ENCODE measurements at places on chromosomes 11 and 22.

DNA sequence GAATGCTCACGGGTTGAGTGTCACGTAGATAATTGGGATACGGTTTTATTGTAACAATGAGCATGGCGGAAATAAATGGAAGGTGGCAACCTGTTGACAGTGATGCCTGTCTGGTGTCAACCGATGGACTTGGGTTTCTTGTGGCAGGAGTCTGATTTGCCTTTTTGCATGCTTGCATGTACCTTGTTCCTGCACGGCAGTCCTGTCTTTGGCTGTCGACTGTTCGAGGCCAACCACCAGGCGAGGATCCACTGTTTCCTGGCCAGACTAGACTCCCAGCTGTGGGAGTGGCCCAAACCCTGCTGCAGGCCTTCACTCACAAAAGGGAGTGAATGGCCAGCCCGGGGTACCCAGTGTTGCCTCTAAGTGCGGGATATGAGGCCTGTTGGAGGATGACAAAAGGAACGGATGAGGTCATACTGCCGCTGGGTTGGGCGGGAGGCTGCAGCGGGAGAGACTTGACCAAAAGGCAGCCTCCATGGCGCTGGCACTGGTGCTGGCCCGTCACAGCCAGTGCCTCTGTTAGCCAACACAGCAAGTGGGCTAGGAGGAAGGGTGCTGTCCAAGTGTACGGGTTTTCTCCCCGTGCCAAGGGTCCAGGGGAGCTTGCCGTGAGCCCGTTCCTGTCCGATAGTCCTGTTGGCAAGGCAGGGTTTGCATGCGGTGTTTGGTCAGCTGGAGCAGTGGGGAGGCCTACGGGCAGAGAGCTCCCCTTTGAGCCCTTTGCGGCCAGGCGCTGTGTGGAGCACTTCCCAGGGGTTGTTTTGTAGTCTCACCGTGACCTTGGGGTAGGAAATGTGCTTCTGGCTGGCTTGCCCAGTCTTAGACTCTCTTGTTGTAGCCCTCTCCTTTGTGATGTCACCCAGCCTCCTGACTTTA is 974 bp downstream of the DGCR8 start:
- DNase-seq = no peak

GRCh38 chr11:61133956-61134662 is 27.1 kb downstream of the VPS37C start:
- DNase-seq = no peak

DNA sequence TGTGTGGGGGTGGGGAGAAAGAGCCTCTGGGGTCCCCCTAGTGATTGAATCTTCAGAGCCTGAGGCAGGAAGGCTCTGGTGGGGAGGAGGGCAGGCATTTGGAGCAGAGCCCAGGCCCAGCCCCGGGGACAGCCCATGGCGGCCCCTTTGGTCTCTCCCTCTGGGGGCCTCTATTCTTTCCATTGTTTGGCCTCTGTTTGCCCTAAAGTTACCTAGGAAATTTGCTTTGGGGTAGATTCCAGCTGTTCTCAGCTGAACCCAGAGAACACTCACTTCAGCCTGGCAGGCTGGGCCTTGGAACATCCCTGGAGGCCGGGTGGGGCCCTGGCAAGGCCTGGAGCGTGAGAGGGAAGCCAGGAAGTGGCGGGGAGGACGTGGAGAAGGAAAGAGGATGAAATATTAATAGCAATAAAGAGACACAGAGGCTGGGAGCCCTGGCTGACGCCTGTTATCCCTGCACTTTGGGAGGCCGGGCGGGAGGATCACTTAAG is 22.9 kb upstream of the A4GALT start:
- DNase-seq = peak; percentile 84

DNA sequence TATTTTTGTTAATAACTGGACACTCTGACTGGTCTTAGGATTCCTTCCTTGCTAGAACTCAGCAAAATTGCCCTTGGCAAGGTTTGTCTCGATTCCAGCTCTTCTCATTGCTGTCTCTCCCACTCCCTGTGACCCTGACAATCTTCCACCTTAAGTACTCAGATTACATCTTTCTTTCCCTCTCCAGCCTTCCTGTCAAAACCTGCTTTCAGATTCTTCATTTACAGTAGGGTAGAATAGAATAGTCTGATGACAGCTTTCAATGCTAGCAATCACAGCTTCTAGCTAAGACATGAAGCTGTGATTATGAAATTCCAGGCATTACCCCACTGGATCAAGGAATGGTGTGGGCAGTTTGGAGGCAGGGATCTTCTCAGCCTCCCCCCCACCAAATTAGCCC is 39.2 kb upstream of the LMO2 start:
- no peak for DNase-seq

DNA sequence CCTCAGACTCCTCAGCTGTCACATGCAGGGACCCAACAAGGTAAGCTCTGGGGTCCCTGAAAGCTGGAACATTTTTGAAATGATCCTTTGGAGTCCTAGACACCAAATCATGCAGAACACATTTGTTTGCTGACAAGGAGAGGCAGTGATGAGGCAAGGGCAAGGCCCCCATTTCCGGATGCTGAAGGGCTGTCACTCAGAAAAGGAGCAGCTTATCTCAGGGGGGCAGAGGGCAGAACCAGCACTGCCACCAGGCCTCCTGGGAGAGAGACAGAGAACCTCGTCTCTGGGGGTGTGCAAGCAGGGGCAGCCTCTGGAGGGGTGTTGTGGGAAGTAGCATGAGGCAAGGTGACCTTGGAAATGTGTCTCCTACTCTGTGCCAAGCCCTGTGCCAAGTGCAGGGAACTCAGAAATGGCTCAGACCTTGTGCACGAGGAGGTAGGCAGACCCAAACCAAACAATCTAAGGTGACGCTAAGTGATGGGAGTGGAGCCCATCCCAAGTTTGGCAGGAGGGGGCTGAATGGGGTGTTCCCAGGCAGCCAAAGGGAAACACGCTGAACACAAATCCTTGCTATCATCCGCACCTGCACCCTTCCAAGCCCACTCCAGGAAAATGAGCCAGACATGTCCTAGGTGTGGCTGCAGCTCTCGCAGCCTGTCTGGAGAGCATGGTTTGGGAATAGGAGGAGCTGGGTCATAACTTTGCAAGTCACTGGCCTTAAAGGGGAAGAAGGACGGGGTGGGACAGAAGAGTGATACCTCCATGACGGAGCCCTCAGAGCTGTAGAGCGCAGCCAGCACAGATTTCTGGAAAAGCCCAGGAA is 94.2 kb downstream of the PDE2A start:
- no peak for DNase-seq

- DNase-seq = no peak
Measured at GRCh38 chr11:2159536-2160413, 1.2 kb downstream of the INS start.

- DNase-seq = no peak
Measured at GRCh38 chr11:2709429-2709828, 9.6 kb upstream of the KCNQ1OT1 start.

- no peak for DNase-seq
Measured at GRCh38 chr11:38538866-38539680, 1941.0 kb upstream of the RAG2 start.

DNA sequence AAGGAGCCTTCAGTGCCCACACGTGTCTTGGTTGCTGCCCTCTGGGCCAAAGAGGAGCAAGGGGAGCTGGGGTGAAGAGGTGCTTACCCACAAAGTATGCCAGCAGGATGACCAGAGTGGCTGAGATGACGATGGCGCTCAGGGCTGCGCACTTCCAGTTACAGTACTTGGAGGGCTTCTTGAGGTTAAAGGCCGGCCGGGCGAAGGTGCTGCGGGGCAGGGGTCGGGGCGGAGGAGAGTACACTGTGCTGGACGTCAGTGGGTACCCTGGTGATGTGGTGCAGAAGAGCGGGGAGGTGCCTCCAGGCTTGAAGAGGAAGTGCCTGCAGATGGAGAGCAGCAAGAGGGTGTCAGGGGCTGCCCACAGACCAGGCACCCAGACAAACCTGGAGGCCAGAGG is 315.0 kb upstream of the NARS2 start:
- no peak for DNase-seq

- no peak for DNase-seq
Measured at GRCh38 chr11:21489416-21490115, 703.3 kb upstream of the ANO5 start.

- no peak for DNase-seq
Measured at GRCh38 chr22:40027191-40028097, 32.7 kb downstream of the FAM83F start.

DNA sequence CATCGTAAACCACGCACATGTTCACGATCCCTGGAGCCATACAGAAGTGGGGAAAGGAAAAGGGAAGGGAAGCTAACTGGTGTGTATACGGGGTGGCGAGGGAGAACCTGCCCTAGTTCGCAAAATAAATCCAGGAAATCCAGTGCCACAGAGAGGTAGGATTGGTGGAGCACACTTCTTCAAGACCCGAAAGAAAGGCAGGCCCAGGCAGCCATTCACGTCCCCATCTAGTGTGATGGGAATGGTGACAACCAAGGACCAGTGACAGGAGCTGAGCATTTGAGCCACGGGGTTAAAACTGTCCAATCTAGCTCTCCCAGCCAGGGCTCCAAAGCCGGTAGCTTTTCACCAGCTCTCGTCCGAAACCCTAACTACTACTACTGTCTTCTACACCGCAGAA is 53.7 kb downstream of the IGSF9B start:
- DNase-seq = peak; percentile 1

DNA sequence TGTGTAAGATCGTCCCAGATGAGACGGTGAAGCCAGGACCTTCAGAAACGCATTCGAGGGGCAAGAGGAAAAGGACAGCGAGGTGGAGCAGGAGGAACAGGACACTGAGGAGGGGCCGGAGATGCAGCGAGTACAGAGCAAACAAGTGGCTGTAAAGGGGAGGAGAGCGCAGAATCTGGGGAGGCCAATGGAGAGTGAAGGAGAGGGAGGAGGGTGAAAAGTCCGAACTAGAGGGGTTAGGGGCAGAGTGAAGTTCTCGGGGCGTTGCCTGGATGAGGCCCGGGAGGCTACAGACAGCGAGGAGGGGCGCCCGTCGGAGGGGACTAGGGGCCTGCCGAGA is 8.8 kb upstream of the PPIL2 start:
- DNase-seq = no peak

- DNase-seq = no peak
Measured at GRCh38 chr22:42033263-42034181, 34.9 kb downstream of the WBP2NL start.

DNA sequence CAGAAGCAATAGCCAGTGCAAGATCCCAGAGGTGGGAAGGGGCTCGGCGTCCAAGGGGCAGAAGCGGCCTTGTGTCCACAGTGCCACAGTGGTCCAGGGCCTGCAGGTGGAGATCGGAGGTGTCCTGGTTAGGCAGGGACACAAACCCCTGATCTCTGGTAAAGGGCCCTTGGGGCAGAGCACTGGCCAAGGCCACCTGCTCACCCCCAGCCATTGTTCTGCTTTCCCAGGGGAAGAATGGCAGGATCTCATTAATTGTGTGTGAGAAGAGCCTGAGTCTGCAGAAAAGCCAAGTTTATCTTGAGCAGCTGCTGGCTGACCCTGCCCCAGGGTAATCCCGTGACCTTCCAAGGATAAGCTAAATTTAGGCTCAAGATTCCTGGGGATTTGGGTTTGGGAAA is 3.1 kb upstream of the CLDN5 start:
- no peak for DNase-seq

DNA sequence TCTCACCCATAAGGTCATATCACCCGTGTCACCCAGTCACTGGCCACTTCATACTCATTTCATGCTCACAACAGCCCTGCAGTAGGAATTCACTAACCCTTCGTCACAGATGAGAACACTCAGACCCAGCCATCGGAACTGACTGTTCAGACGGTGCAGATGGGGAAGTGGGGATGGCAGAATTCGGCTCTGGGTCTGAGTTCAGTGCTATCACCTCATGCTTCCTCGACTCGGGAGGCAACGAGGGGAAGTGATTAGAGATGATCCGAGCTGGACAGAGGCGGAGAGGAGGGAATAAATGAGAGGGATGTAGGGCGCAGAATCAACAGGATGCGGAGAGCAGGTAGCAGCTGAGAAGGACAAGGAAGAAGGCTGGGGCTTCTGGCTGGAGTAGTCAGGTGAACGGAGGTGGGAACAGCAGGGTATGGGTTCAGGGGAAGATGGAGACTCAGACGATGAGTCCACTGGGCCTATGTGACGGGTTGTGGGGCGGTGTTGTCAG is 4.7 kb downstream of the B3GNT6 start:
- no peak for DNase-seq

- DNase-seq = no peak
Measured at GRCh38 chr22:42928969-42929837, 72.1 kb upstream of the ARFGAP3 start.

GRCh38 chr11:46680164-46680760 is 20.2 kb downstream of the ARHGAP1 start:
- no peak for DNase-seq

GRCh38 chr11:110428956-110429730 is 605 bp upstream of the FDX1 start:
- DNase-seq = no peak

GRCh38 chr11:69298267-69299022 is 4.5 kb downstream of the MYEOV start:
- DNase-seq = peak; percentile 59
